ENCODE measurements at places on chromosomes 13 and 19.
A peak's percentile ranks its signal among the peaks of the same experiment; 100 is the strongest.

GRCh38 chr13:50884265-50884664, 25.3 kb upstream of the RNASEH2B start:
- DNase-seq, result no peak

- peak; percentile 5 for DNase-seq
Observed at GRCh38 chr13:80177327-80177726, 163.6 kb downstream of the SPRY2 start.

GRCh38 chr13:61021838-61022237, 393.8 kb downstream of the PCDH20 start:
- no peak for DNase-seq

DNA sequence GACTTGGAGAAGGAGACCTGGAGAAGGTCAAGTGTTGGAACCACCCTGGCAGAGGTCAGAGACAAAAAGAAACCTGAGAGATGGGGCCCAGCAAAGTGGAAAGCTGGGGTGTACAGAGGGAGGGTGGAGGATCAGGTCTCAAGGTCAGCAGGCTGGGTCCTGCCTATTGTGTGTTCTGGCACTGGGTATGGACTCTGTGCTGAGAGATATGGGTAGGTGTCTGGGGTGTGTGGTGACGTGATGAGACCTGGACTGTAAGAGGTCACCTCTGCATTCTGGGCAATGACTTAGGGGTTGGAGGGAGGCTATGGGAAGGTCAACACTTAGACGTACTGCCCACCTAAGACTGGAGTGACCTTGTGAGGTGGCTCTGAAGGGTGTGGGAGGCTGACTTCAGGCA, 88.1 kb downstream of the SCGB2B2 start:
- no peak for DNase-seq

DNA sequence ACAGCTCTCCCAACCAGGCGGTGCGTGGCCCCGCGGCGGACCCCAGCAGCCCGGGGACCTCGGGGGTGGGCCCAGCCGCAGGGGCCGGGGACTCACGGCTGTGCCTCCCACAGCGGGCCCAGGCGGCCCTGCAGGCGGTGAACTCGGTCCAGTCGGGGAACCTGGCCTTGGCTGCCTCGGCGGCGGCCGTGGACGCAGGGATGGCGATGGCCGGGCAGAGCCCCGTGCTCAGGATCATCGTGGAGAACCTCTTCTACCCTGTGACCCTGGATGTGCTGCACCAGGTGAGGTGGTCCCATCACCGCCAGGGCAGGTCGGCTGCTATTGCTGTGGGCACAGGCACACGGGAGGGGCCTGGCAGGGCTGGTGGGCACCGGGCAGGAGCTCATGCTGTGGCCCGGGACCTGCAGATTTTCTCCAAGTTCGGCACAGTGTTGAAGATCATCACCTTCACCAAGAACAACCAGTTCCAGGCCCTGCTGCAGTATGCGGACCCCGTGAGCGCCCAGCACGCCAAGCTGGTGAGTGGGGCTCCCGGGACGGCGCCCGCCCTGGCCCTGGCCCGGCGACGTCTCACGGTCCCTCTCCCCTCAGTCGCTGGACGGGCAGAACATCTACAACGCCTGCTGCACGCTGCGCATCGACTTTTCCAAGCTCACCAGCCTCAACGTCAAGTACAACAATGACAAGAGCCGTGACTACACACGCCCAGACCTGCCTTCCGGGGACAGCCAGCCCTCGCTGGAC, 7.3 kb downstream of the PTBP1 start:
- DNase-seq, result no peak

- DNase-seq, result no peak
Observed at GRCh38 chr13:43431841-43432240, 354.9 kb downstream of the ENOX1 start.

DNA sequence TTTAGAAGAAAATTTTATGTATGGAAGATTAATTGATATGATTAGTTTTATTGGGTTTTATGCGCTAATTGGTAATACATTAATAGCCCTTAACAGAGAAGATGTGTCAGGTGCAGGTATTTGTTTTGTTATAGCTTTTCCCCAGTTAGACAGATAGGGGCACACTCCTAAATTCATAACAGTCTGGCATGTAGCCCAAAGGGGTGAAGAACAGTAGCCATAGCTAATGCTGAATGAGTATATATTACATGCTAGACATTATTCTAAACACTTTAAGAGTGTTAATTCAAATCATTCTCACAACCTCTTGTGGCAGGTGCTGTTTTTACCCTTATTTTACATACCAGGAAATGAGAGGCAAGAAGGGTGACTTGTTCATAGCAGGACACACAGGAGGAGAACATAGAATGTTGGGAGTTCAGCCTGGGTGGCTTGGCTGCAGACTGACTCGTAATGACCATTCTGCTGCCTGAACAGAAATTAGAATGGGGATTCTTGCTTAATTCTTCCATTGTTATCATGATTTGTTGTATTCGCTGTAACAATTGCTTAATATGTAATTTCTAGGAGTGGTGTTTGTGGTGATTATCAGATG, 20.1 kb downstream of the PCCA start:
- DNase-seq, result no peak

GRCh38 chr13:27053210-27053884, 118.3 kb downstream of the USP12 start:
- no peak for DNase-seq

DNA sequence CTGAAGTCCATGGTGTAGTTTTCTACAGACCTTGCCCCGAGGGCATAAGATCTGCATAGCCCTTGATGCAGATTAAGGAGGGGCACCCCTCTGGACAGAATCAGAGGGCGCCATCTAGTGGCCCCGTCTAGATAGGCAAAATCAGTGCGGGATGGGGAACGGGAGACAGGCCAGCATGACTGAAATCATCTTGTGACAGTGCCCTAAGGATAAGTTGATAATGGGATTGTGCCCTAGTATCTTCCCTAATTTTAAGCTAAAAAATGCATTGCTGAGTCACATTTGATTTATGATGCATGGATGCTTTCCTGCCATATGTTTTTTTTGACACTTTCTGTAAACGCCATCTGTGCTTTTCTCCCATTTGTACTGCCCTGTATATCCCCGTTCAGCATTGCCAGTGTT, 19.0 kb upstream of the GPI start:
- DNase-seq, result peak; percentile 75

DNA sequence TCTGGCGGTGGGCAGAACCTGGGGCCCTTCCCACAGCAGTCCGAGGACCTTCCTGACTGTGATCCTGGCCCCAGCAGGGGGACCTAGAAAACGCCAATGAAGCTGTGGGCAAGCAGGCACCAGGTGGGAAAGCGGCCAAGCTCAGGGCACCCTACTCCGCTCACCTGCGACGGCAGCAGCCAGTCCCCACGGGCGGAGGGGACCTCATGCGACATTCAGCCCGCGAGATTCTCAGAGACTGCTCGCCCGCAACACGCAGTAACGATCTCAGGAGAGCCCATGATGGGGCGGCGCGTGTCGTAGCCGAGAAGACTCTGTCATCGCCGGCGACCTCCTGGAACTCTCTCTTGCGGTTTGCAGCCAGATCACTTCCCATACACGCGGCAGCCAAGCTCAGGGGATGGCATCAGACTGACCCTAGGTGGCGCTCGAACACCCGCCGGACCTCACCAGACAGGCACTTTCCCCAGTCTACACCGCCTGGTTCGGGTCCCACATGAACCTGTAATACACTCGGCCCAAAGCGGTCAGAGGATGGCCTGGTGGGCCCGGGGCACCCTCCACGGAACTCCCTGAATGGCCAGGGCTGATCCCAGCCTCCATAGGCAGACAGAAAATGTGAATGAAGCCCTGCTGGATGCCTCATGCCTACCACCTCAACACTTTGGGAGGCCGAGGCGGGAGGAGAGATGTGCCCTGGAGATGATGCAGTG, 26.5 kb downstream of the MAN2B1 start:
- DNase-seq, result peak; percentile 15

DNA sequence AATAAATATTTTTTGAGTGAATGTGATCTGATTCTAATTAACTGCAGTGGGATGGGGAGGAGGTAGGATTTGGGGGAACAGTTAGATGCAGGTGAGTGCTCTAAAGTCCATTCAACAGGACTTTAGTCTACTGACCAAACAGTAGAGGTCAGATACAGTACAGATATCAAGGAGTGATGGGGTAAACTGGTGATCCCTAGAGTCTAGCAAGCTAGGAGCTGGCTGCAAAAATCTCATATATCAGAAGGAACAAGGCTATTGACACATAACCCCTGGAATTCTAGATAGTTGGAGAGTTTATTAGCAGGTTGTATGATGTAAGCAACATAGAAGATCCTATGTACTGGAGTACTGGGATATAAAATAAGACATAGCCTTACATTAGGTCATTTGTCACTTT, 131.6 kb downstream of the HS6ST3 start:
- DNase-seq, result no peak

DNA sequence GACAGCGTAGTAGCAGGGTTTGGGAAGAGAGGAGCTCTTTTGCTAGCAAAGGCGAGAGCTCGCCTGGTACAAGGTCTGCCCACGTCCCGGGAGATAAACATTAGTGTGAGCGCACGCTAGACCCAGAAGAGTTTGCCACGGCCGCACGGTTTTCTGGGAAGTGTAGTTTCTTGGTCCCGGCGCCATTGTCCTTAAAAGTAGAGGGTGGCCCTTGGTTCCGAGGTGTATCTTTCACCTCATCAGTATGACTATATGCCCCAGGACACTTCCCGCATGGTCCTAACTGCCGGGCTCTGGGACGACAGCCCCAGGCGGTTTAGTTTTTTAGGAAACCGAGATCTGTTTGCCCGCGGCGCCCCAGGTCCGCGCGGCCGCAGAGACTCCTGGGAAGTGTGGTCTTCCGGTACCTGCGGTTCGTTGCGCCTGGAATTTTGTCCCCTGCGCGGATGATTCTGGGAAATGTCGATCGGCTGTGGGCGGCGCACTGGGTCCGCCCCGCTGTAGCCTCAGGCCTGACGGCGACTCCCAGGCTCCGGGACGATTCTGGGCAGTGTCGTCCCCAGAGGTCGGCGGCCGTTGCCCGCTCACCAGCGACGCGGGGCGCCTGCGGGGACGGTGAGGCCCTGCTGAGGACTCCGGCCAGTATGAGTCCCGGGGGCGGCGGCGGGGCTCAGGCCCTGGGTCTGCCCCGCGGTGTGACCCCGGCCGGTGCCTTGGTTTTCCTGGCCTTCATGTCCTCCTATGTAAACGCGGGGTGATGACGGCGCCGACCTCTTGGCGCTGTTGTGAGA, at the start of gene ZNF181:
Gene ZNF181, plus strand, starts transcription at position 498 of the 791 bp plus-strand sequence. CDS start 795 bp downstream, outside the sequence.
- no peak for DNase-seq

DNA sequence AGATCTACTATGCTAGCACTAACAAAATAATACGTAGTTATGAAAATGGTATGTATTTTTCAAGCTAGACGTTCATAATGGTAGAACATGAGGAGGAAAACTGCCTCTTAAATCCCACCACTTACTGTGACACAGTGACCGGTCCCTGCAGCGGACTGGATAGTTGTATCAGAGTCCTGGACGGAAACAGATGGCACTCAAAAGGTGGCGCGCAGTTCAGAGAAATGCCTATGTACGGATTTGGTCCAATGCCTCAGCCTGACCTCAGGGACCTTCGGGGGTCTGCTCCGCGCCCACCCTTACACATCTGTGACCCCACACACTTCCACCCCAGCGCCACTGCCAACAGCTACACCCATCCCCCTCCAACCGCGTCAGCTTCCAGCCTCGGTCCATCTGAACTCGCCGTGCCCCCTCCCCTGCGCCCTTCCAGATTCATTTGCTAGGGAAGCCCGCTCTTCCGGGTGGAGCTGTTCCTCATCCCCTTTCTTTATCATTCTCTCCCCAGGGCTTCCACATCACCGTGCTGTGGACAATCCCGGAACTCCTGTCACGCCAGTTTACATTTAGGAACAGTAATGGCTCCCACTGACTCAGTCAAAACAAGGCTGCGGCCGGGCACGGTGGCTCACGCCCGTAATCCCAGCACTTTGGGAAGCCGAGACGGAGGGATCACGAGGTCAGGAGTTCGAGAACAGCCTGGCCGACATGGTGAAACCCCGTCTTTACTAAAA, 792 bp upstream of the LENG8 start:
- DNase-seq, result no peak

DNA sequence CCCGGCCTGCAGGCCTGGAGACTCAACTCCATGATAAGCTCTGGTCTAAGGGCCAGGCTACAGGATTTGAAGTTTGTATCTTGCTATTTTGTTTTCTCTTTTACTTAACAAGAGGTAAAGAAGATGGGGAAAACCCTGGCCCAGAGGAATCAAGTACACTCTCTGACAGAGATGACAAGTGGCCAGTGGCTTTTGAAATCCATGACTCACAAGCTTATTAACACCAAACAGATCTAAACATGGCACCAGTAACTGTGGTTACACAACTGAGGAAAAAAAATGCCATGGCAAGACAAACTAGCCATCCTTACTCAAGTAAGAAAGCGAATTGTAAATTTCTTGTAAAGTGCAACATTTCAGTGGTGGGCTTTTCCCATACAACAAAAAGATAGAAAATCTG, 72.6 kb upstream of the SERTM1 start:
- no peak for DNase-seq

GRCh38 chr19:18733196-18733647, 49.7 kb downstream of the CRTC1 start:
- no peak for DNase-seq

GRCh38 chr19:46978171-46978869, 41.3 kb upstream of the NPAS1 start:
- no peak for DNase-seq

- no peak for DNase-seq
Observed at GRCh38 chr13:113103646-113104045, 1.9 kb upstream of the F7 start.

- no peak for DNase-seq
Observed at GRCh38 chr19:55058781-55059610, 4.0 kb downstream of the RDH13 start.

GRCh38 chr19:55379174-55379573, 2.5 kb downstream of the TMEM190 start:
- DNase-seq, result no peak

- no peak for DNase-seq
Observed at GRCh38 chr19:5547881-5548280, 19.9 kb downstream of the TINCR start.

GRCh38 chr13:98490866-98491265, 86.0 kb downstream of the STK24 start:
- no peak for DNase-seq

DNA sequence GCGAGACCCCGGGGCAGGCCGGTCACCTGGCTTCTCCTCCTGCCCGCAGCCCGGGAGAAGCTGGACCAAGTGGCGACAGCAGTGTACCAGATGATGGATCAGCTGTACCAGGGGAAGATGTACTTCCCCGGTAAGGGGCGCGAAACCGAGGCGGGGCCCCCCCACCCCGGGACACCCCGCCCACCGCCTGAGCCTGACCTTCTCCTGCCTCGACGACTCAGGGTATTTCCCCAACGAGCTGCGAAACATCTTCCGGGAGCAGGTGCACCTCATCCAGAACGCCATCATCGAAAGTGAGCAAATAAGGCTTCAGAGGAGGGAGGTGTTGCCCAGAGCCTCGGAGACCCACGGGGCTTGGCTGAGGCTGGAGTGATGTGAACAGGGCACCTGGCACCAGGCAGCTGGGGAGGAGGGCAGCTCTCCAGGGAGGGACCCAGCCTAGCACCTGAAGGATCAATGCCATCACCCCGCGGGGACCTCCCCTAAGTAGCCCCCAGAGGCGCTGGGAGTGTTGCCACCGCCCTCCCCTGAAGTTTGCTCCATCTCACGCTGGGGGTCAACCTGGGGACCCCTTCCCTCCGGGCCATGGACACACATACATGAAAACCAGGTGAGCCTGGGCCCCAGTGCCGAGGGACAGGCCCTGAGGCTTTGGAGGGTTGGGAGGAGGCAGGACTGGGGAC, 629 bp downstream of the IZUMO4 start:
- DNase-seq, result no peak
